Endothelial cell (in vitro differentiated cells): ENCODE measurements at places on chromosomes 1 and 21.

DNA sequence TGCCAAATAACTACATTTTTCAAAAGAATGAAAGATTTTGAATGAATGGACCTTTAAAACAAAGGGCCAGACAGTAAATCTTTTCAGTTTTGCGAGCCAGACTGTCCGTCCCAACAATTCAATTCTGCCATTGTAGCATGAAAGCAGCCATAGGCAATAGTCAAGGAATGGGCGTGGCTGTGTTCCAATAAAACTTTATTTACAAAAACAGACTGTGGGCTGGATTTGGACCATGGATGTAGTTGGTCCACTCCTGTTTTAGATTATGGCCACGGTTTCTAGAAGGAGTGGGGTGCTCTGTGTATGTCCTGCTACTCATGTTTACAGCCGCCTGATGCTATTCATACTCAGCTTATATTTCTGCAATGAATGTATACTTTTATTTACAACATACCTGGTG lies 474.7 kb downstream of the CAMTA1 start:
- DNase-seq: no peak

- DNase-seq: no peak
These were observed 2.0 kb downstream of the TNFSF18 start for GRCh38 chr1:173048621-173049321.

DNA sequence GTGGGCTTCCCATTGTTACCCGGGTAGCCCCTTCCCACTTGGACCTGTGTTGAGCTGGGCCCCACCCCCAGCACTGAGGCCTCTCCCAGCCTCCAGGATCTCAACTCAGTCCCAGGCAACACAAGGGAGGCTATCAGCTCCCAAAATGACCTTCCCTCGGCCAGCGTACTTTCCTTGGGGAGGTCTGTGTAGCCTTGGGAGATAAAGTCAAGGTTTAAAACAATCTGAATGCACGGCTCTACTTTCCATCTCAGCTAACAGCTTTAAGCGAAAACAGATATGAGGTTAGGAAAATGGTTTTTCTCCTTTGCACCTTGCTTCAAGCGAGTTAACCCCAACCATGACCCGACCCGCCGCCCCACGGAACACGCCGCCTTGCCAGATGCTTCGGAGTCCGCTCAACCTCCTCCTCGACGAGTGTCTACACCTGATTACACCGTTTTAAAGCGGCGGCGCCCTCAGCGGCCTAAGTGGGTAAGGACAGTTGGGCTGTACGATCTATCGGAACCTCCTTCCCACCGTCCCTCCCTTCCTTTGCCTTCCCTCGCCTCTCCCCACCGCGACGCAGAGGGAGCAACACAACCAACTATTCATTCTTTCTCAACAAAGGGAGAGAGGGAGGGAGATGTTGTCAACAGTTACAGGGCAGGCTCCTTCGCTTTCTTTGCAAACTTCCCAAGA lies 1.1 kb downstream of the BCAR3 start:
- DNase-seq: peak; percentile 72

DNA sequence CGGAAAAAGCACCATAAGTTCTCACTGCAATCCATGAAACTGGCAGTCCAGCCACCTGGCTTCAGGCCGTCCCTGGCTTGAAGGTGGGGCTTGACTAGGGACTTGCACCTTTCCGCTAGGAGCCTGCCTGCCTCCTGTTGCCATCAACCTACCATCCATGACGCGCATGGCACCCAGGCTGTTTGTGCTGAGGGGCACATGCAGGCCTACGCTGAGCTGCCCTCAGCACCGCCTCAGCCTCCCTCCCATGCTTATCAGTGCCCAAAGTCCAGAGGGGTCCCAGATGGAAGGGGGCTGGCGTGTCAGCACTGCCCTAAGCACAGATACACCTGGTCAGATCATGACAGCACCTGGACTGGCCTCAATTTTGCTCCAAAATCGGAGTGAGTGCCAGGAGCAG lies 190.2 kb upstream of the LYPLAL1 start:
- no peak for DNase-seq

GRCh38 chr1:16162163-16162822 lies 6.4 kb upstream of the EPHA2 start:
- DNase-seq: no peak

DNA sequence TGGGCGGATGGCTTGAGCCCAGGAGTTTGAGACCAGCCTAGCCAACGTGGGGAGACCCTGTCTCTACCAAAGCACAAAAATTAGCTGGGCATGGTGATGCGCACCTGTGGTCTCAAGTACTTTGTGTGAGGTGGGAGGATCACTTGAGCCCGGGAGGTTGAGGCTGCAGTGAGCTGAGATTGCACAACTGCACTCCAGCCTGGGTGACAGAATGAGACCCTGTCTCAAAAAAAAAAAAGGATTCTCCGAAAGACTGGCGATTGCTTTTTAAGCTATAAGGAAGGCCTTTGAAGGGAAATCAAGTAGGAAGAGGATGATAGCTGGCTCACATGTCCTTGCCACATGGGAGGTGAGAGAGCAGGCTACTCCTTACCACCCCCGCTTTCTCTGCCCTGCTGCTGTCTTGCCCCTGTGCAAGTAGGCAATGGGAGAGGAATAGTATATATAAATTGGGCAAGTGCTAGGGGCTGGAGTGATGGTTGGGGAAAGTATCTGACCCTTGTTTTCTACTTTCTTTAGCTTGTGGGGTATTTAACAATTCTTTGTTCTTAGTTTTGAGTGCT lies 3.8 kb upstream of the LAMTOR5 start:
- DNase-seq: no peak

DNA sequence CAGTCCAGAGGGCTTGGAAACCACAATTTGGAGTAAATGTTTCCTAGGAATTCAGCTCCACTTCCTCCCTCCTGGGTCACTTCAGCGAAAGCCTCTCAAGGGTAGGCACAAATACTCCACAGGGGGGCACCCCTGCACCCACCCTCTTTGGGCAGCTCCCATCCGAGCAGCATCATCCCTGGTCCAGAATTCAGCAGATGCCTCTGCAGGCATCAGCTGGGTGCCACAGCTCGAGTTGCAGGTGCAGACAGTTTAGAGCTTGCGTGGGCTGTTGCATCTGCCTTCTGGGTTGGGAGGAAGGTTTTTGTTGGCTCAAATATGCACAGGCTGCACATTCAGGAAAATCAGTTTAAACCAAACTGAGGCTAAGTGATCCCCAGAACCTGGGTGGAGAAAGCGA lies 25.0 kb downstream of the KANK4 start:
- DNase-seq: peak; percentile 76

- no peak for DNase-seq
These were observed 54.4 kb downstream of the CDC42BPA start for GRCh38 chr1:227263869-227264268.

DNA sequence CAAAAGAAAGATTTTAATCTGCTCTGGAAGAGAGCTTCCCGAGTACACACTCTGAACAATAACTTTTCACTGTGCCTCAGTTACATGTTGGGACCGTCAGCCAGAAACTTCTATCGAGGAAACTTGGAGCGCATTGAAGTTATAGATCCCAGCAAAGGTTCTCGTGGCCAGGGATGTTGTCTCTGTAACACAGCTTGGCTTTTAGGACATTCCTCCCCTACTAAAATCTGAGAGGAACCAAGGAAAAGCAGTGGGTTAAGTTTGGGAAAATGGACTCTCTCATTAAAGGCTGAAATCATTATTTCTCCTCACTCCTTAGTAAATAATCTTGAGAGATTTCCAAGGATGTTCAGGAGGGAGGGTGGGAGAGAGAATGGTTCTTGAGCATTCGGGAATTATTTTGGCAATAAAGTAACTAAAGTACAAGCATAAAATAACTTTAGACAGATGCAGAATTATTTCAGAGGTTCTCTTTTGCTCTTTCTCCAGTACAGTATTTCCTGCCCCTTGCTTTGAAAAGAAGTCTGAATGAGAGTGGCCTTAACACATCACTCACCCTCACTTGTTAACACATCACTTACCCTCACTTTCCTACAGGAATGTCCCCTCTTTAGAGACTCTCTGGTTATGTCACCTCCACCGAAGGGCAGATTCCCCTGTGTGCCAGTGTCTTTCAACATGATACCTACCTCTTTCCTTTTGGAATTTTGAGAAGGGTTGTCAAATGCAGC lies 1.8 kb upstream of the NFIA start:
- no peak for DNase-seq

GRCh38 chr1:211589782-211590721 lies 11.1 kb upstream of the SLC30A1 start:
- no peak for DNase-seq

GRCh38 chr1:209504571-209504970 lies 78.9 kb upstream of the CAMK1G start:
- DNase-seq: no peak

- DNase-seq: no peak
These were observed 45.5 kb upstream of the AIM2 start for GRCh38 chr1:159122005-159122621.

DNA sequence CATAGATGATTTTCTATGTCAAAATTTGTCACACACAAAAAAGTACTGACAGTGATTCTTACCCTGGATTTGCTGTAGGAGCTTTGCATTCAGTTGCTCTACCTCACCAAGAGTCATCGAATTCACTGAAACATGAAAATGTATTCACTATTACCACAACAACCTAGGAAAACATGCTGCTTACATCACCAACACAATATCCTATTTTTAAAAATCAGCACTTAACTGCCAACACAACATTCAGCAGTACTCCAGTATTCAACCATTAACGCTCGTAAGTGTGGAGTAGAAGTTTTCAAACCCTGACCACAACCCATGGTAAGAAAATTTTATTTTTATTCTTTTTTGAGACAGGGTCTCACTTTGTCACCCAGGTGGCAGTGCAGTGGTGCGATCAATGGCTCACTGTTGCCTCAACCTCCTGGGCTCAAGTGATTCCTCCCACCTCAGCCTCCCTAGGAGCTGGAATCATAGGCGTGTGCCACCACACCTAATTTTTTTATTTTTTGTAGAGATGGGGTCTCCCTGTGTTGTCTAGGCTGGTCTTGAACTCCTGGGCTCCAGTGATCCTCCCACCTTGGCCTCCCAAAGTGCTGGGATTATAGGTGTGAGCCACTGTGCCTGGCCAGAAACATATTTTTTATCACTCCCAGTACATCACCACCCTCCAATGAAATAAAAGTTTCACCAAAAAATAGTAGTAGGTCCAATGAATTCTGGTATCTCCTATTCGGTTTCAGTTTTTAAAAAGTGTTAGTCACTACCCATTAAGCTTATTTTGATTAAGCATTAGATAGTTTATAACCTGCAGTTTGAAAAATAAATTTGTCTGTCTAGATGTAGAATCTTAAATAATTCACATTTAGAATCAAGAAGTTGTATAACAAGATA lies 23.8 kb downstream of the C21orf91 start:
- DNase-seq: no peak

DNA sequence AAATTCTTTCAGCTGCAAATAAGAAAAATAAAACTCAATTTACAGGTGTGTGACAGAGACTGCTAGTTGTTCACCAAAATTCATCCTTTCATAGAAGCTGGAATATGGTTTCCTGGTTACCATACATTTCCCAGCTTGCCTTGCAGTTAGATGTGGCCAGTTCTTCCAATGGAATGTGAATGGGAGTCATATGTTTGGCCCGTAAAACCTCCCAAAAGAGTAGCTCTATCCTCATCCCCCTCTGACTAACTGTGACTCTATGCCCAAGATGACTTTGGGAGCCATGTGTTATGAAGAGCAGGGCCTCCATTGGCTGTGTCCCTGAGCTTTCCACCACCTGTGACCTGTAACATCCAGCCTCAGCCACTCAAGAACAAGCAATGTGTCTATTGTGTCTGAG lies 90.6 kb upstream of the NGF start:
- no peak for DNase-seq

GRCh38 chr1:111227434-111227833 lies at the start of gene CHI3L2:
TSS of gene CHI3L2 (plus strand) at chr1:111227713. CDS start at chr1:111227730, 17 bp downstream.
- DNase-seq: no peak

GRCh38 chr21:31265366-31266013 lies 78.6 kb downstream of the TIAM1 start:
- DNase-seq: no peak

DNA sequence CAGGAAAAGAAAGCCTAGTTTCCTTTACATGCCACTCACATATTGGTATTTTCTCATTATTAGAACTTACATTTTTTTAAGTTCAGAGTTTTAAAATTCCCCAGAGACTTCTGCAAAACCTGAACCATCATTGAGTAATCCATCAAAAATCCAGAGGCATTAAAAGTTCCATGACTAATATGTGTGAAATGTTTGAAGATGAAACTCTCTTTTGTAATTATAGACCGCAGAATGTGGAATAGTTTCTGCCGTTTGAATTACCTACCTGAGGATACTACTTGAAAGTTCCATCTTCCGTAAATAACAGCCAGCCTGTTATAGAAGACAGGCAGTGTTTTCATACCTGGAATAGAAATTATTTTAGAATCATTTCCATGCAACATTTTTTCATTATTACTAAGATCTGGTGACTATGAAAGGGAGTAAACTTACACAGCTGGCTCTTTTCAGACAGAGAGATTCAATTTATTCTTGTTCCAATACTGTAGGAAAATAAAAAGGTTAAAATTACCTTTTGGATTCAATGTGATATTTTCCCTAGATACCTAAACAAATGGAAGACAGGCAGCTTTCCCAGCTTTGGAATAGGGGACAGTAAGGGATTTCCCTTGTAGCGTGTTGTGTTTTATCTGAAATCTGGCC lies 131.4 kb downstream of the ST6GALNAC5 start:
- DNase-seq: no peak

DNA sequence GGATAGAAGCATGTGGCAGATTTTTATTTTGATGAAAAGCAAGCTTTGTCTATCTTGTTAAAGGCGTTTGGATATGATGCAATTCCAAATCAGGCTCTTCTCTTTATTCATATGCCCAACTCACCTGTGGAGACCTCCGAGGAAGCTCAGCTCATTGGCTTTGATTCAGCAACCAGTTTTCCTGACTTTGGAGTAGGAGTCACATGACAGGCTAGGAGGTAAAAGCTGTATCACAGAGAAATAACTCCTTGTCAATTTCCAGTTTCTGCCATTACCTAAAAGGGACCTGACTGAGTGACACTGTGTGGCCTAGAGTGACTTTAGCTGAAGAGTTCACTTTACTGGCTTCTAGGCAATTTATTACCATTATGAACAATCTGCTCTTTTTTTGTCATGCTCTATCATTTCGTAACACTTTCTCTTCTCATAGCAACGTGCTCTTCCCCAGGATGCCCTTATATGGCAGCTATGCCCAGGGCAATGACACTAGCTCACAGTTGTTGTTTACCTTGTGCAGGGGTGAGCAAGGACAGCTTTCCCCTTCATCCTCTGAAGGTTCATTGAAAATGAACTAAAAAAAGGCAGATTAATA lies 107.2 kb downstream of the KCNK1 start:
- no peak for DNase-seq

- no peak for DNase-seq
These were observed 96.5 kb downstream of the ATP1B1 start for GRCh38 chr1:169202791-169203665.

- DNase-seq: no peak
These were observed 45.8 kb downstream of the STX6 start for GRCh38 chr1:180976732-180977357.
